C1 segment of cervical spinal cord (tissue), 14 donors: ENCODE measurements at places on chromosomes 12 and 14.
A peak's percentile ranks its signal among the peaks of the same experiment; 100 is the strongest.

GRCh38 chr14:58118097-58118815 is 33.8 kb downstream of the ARMH4 start:
- no peak for DNase-seq

DNA sequence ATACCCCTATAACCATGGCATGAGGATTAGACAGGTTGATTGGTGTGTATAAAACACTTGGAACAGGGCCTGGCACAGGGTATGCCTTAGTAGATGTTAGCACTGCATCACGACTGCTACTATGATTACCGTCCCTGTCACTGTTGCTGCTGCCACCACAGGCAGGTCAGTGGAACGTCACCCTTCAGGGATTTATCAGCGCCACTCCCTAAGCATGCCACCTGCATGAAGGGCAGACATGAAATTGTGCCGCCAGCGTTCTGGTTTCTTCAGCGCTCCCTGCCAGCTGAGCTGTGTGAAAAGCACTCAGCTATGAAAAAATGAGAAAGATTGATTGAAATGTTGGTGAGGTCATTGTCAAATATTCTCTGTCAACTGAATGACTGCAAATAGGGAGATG is 477.0 kb downstream of the DPF3 start:
- no peak for DNase-seq

DNA sequence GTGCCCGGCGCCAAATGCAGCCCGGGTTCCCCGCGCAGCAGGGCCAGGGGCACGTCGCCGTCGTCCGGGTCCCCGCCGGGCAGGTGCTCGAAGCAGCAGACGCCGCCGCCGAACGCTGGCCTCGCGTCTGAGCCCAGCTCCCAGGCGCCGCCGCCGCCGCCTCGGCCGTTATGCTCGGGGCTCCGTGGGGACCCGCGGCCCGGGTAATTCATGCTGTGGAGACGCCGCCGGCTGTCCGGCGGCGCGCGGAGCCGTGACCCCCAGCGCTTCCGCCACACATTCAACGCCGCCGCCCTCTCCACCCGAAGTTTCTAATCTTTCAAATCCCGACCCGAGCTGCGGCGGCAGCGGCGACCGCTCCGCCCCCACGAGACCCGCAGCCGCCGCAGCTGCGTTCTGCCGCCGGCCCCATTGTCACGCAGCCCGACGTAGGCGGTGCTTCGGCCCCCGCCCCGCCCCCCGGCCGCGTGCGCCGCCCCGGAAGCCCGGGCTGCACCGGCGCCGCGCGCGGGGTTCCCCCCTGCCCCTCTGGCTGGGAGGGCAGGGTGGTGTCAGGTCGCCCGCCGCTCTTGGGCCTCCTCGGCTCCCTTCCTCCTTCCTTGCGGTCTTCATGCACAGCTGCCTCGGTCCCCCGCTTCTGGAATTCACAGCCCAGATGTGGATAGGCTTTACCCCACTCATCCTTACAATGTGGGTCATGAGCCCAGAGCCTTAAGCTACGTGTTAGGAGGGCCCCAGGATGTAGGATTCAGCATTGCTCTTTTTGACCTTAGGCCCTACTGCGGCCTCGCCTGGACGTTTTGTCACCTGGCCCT is at the start of gene DDHD1:
Gene DDHD1, minus strand, starts transcription at position 437 of the 815 bp plus-strand sequence. Its CDS starts 225 bp downstream, at position 212.
- peak; percentile 63 for DNase-seq

GRCh38 chr14:104877806-104878550 is 12.9 kb downstream of the CEP170B start:
- no peak for DNase-seq

DNA sequence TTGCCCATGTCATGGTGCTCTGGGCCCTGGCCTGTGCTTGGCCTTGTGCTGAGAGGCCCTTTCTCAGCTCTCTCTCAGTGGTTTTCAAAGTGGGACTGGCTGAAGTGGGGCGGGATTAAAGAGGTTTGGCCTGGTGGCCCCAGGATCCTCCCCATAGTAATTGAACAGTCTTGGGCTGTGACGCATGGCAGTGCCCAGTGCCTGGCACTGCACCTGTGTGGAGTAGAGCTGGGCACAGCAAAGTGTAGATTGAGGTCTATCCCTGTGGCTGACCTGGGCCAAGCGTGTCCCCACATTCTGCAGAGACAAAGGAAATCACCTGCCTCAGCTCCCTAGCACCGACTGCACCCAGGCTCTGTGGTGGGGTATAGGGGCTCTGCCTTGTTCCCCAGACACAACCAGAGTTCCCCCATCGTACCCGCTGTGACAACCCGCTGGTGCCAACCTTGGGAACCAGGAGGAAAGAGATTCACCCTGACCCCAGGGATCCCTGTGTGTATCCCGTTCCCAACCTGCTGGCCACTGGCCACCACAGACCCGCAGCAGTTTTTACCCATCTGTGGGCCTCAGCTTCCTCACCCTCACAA is 9.9 kb upstream of the CYP46A1 start:
- no peak for DNase-seq

GRCh38 chr12:112408621-112409020 is 784 bp downstream of the RPL6 start:
- DNase-seq, result no peak

DNA sequence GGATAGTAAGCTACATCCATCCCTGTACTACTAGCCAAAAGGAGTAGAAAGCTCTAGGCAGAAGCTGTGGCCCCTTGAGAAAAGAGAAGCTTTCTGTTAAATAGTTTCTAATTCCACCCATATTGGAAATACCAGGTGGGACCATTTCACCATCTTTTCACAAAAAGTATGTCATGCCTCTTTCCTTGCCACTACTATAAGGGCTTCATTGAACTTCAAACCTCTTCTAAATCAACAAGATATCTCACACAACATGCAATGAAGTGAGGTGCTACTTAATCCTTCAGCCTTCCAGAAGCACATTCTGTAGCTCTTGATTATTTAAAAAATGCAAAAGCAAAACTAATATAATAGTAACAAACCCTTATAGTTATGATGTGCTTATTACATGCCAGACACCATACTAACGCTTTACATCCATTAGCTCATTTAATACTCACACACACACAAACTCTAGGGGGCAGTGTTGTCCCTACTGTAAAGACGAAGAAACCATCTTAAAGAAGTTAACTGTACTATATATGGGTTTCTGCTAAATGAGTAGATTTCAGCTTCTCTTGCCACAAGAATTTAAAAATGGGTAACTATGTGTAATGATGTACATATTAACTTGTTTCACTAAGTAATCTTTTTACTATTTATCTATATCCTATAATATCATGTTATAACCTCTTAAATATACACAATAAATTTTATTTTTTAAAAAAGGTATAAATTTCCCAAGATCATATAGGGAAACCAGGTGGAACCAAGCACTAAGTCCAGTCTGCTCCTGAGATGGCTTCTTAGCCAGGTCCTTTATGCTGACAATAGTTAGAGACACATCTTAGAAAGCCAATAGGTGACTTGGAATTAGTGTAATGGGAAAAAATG is 124.4 kb downstream of the RPS29 start:
- DNase-seq, result no peak

GRCh38 chr12:11067514-11067913 is 5.4 kb upstream of the TAS2R46 start:
- DNase-seq, result no peak

DNA sequence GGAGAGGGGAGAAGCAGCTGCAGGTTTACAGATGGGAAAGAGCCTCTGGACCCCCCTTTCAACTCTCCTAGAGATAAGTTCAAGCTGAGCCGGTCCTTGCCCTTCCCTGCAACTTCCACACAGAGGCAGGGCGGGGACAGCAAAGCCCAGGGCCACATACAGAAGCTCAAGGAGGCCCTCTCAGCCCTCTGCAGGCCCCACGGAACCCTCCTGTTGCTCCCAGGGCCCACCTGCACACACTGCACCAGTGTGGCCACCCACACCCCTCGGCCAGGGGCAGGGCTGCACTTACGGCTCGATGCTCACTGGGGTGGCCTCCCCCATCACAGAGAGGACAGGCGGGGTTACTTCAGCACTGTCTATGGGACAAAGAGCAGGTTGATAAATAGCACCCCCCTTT is 13.0 kb upstream of the PNMA1 start:
- no peak for DNase-seq

GRCh38 chr14:59292028-59292427 is 103.6 kb downstream of the DAAM1 start:
- DNase-seq, result no peak

GRCh38 chr14:36585100-36585499 is 2.7 kb upstream of the NKX2-8 start:
- no peak for DNase-seq

DNA sequence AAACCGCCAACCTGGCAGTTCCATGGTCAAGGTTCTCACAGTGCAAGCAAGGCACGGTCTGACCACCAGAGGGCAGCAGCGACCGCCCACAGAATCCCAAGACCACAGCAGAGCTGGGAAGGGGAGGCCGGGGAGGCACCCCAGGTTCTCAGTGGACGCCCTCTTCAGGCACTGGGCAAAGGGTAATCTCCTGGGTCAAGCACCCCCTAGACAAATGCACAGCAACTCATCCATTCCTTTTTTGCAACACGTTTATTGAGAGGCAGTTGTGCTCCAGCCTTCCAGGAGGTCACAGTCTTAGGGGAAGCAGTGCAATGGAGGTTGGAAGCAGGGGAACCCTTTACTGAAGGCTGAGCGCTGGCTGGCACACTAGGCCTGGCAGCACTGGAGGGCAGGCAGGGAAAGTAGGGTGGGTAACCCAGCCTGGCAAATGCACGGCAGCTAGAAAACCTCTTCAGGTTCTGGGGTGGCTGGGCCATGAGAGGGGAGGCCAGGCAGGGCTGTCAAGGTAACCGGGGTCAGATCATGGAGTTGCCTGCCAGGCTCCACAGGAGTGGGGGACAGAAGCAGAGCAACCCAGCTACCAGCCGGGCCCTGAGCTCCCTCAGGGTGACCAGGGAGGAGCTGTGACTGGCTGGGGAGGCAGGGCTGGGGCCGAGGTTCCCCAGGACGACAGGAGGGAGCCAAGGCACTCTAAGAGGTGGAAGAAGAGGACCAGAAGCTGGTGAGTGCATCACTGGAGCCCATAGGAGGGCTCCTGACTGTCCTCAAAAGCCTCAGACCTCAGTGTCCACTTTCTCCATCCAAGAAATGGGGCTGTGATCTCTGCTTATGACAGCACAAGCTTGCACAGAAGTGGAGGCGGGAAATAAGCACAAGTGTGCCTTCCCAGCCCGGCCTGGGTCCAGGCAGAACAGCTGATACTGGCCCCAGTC is 1.8 kb upstream of the RHOF start:
- DNase-seq, result peak; percentile 73

DNA sequence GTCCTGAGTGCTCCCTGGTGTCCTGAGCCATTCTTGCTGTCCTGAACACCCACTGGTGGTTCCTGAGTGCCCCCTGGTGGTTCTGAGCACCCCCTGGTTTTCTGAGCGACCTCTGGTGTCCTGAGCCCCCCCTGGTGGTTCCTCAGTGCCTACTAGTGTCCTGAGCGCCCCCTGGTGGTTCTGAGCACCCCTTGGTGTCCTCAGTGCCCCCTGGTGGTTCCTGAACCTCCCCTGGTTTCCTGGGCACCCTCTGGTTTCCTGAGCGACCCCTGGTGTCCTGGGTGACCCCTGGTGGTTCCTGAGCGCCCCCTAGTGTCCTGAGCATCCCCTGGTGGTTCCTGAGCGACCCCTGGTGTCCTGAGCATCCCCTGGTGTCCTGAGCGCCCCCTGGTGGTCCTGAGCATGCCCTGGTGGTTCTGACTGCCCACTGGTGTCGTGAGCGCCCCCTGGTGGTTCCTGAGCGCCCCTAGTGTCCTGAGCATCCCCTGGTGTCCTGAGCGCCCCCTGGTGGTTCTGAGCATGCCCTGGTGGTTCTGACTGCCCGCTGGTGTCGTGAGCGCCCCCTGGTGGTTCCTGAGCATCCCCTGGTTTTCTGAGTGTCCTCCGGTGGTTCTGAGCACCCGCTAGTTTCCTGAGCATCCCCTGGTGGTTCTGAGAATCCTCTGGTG is 473.1 kb downstream of the TMEM121 start:
- no peak for DNase-seq

DNA sequence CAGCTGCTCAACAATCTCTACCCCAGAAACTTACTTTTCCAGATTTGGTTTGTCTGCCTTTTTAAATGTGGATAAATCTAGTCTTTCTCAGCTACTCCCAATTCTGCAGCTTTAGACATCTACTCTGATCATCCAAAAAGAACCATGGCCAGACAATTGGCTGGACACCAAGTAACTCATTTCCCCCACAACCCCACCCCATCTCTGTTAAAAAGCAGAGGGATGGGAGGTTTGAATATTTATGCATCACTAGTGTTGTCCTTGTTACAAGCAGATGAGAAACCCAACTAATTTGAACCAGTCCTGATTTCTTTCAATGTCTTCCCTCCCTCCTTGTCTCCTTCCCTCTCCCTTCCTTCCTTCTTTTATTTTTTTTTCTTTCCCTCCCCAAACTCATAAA is 391.9 kb downstream of the GALC start:
- DNase-seq, result no peak

GRCh38 chr12:6367065-6367968 is 8.0 kb downstream of the SCNN1A start:
- no peak for DNase-seq

- DNase-seq, result no peak
Observed at GRCh38 chr12:55777856-55778255, 34.9 kb downstream of the GDF11 start.

GRCh38 chr14:77305696-77306095 is 15.0 kb downstream of the POMT2 start:
- DNase-seq, result peak; percentile 24

GRCh38 chr12:15834575-15834974 is 45.4 kb upstream of the EPS8 start:
- no peak for DNase-seq

DNA sequence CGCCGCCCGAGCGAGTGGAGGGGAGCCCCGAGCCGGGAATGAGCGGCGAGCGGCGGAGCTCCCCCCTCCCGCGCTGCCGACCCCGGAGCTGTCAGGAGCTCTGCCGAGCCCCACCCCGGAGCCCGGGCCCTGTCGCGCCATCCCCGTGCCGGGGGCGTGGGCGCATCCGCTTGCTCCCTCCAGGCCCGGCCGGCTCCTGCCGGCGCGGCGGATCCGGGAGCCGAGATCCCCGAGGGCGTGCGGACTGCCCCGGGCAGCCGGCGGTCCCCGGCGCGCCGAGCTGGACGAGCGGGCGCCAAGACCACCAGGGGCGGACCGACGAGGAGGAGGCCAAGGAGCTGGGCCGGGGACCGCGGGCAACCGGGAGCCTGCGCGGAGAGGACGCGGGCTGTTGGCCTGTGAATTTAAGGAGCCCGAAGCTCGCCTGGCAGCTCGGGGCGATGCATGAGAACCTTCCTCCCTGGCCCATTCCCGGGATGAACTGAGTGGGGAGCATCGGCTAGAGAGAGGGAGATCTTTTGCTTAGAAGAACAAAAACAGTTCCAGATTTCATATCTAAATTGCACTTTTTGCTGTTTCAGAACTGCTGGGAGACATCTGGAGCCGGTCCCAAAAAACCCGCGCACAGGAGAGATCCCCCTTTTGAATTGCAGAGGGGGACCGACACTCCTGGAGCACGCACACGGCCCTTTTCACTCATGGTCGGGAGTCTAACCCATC is 2.0 kb downstream of the PTHLH start:
- DNase-seq, result no peak

GRCh38 chr12:64618953-64619590 is 8.8 kb downstream of the RASSF3 start:
- DNase-seq, result no peak

GRCh38 chr12:130655010-130655409 is 61.1 kb downstream of the RIMBP2 start:
- DNase-seq, result no peak
